Activated CD8-positive, alpha-beta memory T cell treated with anti-CD3 and anti-CD28 coated beads, Interleukin-2, amount 10 ng/mL, durations not matched to agents 7 days and 5 days (primary cell): ENCODE measurements at places on chromosomes 13 and 19.

GRCh38 chr13:113862931-113863523 lies 849 bp downstream of the GAS6 start:
- no peak for DNase-seq

DNA sequence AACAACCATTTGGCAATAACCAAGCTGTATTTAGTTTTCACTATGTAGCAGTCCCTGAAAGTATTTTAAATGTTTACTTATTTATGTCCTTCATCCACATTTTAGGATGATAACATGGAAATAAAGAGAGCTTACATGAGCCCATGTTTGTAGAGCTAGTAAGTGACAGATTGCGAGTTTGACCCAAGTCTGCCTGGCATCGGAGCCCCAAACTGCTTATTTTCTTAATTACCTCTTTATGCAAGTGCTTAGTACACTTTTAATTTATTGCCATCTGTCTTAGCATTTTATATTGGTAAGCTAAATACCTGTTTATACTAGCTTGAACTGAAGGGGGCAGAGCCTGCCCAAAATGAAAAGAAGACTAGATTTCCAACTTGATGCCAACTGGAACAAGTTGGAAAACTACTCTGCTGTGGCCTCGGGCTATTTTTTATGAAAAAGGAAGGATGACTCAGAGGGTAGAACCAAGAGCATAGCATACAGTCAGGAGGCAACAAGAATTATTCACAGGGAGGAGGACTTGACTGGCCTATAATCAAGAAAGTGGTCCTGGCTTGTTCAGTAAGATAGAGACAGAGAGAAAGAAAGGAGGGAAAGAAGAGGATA lies 150.2 kb downstream of the NDFIP2 start:
- no peak for DNase-seq

DNA sequence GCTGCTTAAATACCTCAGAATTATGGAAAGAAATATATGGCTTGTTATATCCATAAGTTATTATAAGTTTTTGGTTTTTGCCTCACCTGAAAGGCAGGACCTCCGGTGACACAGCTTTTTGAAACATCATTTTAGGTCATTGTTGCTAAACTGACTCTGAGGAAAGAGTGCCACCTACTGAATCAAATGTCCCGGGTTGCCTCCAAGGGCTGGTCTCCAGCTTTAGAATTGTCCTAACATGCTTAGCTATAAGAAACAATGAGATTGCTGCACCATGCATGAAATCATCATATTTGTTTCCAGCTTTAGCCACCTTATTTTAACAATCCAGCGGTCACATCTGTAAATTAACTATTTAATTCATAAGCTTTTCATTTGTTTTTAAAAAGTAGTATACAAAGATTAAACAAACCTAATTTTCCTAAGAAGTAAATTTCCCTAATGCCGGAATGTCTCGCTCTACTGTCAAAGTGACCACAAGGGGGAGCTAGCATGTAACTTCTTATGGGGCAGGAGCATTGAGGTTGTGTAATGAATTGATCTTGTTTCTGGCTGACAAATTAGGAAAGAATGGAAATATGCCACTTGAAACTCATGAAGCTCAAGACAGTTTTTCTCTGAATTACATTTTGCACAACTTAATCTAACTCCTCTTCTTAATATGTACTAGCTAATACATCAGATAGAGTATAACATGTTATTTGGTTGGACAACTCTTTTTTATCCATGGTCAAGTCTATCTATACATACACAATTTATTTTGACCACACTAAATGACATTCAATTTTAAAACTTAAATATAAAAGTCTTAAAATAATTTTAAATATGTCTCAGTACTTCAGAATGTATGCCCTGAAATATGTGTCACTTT lies 6.7 kb upstream of the PCDH17 start:
- no peak for DNase-seq

DNA sequence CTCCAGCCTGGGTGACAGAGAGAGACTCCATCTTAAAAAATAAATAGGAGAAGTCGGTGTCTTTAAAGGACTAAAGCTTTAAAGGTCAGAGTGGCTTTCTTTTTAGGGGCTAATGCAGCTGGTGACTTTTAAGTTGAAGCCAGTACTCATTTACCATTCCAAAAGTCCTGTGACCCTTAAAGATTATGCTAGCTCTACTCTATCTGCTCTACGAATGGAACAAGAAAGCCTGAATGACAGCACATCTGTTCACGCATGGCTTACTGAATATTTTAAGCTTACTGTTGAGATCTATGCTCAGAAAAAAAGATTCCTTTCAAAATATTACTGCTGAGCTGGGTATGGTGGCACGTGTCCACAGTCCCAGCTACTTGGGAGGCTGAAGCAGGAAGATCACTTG lies 16.4 kb downstream of the TDRD12 start:
- no peak for DNase-seq

DNA sequence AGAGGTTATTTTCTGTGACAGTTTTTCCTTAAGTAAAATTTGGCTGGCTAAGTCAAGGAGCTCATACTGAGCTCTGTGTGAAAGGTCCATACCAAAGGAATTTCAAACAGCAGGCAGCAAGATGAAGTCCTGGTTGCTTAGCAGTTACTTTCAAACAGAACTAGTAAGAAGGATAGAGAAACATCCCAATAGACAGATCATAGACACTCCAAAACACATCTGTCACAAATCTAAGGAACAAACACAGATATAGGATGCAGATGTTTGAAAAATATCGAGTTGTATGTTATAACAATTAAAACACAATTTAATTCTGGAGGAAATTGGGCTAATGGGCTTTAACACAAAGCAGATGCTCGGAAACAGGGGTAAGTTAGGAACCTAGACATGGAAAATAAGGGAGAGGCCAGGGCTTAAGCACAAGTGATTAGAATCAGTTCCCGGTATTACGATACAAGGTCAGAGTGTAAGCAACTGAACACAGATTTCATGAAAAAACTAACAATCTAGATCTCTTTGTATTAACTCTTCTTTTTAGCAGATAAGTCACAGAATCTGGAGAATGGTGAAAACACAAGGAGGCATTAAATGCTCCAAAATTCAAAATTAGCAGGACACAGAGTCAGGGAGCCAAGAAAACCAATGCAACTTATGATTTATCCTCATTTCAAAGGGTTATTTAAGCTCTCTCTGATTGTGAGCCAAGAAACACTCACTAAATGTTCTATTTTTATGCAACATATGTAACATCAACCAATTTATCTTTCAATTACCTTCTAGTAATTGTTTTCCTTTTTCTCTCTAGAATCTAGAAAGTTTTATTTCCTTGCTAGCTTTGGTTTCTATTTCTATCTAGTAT lies 1992.9 kb upstream of the PCDH20 start:
- no peak for DNase-seq

GRCh38 chr13:30702006-30702405 lies 33.3 kb upstream of the ALOX5AP start:
- DNase-seq, result no peak

GRCh38 chr13:31242367-31242766 lies 42.6 kb downstream of the B3GLCT start:
- DNase-seq, result no peak

DNA sequence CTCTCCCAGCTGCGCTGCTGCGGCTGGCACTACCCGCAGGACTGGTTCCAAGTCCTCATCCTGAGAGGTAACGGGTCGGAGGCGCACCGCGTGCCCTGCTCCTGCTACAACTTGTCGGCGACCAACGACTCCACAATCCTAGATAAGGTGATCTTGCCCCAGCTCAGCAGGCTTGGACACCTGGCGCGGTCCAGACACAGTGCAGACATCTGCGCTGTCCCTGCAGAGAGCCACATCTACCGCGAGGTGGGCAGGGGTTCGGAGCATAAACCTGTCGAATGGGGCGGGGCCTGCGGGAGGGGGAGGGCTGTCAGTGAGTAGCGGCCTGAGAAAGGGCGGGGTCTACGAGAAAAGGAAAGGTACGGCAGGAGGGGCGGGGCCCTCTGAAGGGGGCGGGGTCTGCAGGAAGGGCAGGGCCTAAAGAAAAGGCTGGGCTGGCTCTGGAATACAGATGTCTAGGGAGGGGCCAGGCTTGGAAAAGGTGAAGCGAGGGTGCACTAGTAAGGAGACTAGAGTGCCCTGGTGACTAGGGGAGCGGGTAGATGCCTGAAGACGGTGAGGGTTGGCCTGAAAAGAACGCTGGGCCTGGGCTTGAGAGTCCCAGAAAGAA lies 3.6 kb downstream of the CD37 start:
- DNase-seq, result no peak

DNA sequence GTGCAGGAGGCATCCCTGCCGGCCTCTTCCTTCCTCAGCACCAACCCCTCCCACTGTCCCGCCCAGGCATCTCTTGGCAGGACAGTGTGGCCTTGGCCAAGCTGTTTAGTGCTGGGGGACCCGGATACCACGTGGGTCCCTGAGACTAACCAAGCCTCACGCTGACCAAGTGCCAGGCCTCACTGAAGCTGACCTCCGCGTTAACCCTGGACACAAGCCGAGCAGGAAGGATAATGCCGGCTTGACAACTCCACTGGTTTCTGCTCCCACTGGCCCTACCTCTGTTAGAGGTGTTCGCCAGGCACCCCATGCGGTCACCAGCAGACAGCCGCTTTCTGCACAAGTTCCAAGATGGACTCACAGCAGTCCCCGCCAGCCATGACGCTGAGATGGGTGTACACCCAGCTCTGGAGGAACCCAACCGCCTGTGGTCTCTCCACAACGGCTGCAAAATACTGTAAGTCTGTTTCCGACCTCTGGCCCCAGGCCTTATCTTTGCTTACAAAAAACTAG lies 12.4 kb downstream of the GRTP1 start:
- DNase-seq, result no peak

- DNase-seq, result no peak
These were observed 1576.5 kb downstream of the PCDH9 start for GRCh38 chr13:65653613-65654012.

- no peak for DNase-seq
These were observed 610 bp downstream of the ZSCAN1 start for GRCh38 chr19:58034477-58034793.

DNA sequence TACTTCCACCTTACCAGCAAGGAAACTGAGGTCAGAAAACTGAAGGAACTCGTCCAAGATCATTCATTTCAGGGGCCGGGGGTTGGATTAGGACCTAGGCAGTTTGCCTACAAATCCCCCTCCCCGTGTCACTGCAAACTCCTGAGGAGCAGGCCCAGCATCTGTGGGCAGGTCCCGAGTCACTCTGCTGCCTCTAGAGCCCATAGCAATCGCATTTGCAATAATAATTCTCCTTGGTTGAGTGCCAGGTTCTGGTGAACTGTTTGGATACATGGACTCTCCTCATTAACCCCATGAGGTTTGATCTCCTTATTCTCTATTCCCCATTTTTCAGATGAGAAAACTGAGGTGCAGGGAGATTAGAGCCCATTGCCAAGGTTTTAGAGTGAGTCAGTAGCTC lies 903 bp downstream of the PIN1 start:
- DNase-seq, result no peak

DNA sequence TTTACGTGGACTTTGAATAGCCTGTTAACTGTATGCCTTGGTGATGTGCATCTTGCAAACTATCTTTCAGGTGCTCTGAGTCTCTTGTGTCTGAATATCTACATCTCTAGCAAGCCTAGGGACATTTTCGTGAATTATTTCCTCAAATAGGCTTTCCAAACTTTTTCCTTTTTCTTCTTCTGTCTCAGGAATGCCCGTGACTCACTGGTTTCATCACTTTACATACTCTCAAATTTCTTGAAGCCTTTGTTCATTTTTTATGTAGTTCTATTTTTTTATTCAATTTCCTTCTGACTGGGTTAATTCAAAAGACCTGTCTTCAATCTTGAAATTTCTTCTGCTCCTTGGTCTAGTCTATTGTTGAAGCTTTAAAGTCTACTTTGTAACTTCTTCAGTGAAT lies 332.2 kb downstream of the OXGR1 start:
- DNase-seq, result no peak

DNA sequence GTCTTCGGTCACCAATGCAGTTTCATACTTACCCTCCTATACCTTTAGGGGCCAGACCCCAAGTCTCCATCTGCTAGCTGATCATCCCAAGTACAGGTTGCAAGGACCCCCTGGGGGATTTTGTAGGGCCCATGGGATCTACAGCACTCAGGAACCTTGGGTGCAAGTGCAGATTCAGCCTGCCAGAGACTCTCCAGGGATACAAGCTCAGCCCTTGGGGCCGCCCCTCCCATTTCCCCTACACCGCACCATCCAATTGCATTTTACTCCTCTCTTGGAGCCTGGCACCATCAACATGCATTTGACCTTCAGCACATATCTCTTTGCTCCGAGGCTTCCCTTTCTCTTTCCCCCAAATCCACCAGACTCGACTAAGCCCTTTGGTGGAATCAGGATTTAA lies 154.7 kb upstream of the ZNF536 start:
- no peak for DNase-seq

GRCh38 chr19:14350866-14351265 lies 30.4 kb upstream of the ADGRE5 start:
- no peak for DNase-seq

DNA sequence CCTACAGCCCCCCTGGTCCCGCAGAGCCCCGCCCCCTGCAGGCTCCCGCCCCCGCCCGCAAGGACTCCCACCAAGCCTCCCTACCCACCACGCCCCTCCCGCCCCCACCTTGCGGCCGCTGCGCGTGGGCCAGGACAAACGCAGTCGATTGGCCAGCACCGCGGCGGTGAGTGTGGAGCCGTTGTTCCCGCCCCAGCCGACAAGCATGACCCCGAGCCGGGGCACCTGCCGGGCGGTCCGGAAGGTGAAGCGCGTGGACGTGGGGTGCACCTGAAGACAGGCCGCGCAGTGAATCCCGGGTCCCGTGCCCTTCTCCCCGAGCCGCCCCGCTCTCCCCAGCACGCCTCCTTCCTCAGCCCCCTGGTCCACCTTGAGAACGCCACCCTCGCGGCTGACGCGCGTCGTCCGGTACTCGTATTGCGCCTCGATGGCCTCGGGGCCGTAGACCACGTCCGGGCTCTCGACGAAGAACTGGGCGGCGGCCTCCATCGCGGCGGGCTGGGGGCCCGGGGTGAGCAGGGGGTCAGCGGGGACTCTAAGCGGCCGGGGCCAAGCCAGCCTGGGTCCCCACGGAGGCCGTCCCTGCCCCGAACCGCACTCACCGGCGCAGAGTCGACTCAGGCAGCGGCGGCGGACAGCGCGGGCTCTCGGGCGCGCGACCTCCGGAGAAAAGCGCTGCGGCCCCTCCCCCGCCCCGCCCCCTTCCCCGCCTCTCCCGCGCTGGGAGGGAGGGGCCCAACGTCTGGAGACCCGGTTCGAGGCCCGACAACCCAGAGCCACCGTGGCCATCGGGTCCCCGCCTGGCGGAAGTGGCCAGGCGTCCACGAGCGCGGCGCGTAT lies at the start of gene ISYNA1:
Gene ISYNA1, minus strand, starts transcription at position 643 of the 840 bp plus-strand sequence. Its CDS starts 154 bp downstream, at position 489.
- peak; percentile 72 for DNase-seq
